ENCODE measurements at places on chromosomes 5 and 9. TPM values are rescaled to one million over a fixed set of nuclear protein-coding genes. Genes with fewer than 3 reads are reported as not detected.

Gene PCSK1
- total RNA-seq, result 65.5 TPM

Gene CATSPER3
- 0.33 TPM for total RNA-seq

Gene QRFP
- total RNA-seq, result not detected

Gene TAS2R1
- 0.69 TPM for total RNA-seq

Gene IFNA2
- not detected for total RNA-seq

Gene CDX1
- total RNA-seq, result not detected

Gene GABRA1
- total RNA-seq, result 5.5 TPM

Gene OR2S2
- total RNA-seq, result not detected

Gene HTR4
- total RNA-seq, result 6.6 TPM

Gene GHR
- 12.2 TPM for total RNA-seq

Gene FAM169A
- 62.9 TPM for total RNA-seq

Gene CSF1R
- total RNA-seq, result 40.7 TPM

Gene HEMGN
- 13.4 TPM for total RNA-seq

Gene PCDHA1
- 1.0 TPM for total RNA-seq

Data from spinal cord (tissue), 10 donors.